ENCODE measurements at places on chromosomes 2 and 18. TPM values are rescaled to one million over a fixed set of nuclear protein-coding genes. Genes with fewer than 3 reads are reported as not detected.

RAB31 gene
- 21.5 TPM for total RNA-seq

SLC19A3 gene
- 1.2 TPM for total RNA-seq

FABP1 gene
- not detected for total RNA-seq

GALNT13 gene
- total RNA-seq: 4.1 TPM

MTHFD2 gene
- 6.7 TPM for total RNA-seq

PKP4 gene
- 54.5 TPM for total RNA-seq

ZRANB3 gene
- total RNA-seq: 2.6 TPM

KCNF1 gene
- 0.45 TPM for total RNA-seq

KATNAL2 gene
- total RNA-seq: 6.6 TPM

PRKRA gene
- total RNA-seq: 36.6 TPM

DUSP28 gene
- 12.4 TPM for total RNA-seq

FAM161A gene
- total RNA-seq: 1.7 TPM

LTBP1 gene
- total RNA-seq: 103 TPM

SIX2 gene
- 0.31 TPM for total RNA-seq

EVA1A gene
- 0.24 TPM for total RNA-seq

BUB1 gene
- total RNA-seq: 0.31 TPM

LBX2 gene
- 0.51 TPM for total RNA-seq

IL36A gene
- not detected for total RNA-seq

DCC gene
- total RNA-seq: not detected

NAT8 gene
- not detected for total RNA-seq

PIEZO2 gene
- total RNA-seq: 0.56 TPM

SERPINB13 gene
- total RNA-seq: not detected

CCDC142 gene
- total RNA-seq: 10.3 TPM

SFT2D3 gene
- 3.6 TPM for total RNA-seq

MC4R gene
- total RNA-seq: not detected

EFHD1 gene
- 8.4 TPM for total RNA-seq

TUBA4B gene
- total RNA-seq: not detected

ALKAL2 gene
- total RNA-seq: 0.20 TPM

ZSWIM2 gene
- total RNA-seq: not detected

REEP1 gene
- 25.3 TPM for total RNA-seq

C2orf72 gene
- not detected for total RNA-seq

NT5C1B gene
- total RNA-seq: not detected

STK17B gene
- total RNA-seq: 6.9 TPM

C2orf80 gene
- total RNA-seq: not detected

FOXI3 gene
- not detected for total RNA-seq

HOXD12 gene
- total RNA-seq: not detected

OBSL1 gene
- total RNA-seq: 263 TPM

RAB1A gene
- total RNA-seq: 157 TPM

PROKR1 gene
- total RNA-seq: not detected

PREPL gene
- 98.3 TPM for total RNA-seq

GPR35 gene
- 1.4 TPM for total RNA-seq

CFLAR gene
- 260 TPM for total RNA-seq

AGXT gene
- total RNA-seq: not detected

CAPN14 gene
- 0.11 TPM for total RNA-seq

MARCHF4 gene
- total RNA-seq: not detected

CDK5R2 gene
- not detected for total RNA-seq

TTC31 gene
- total RNA-seq: 11.9 TPM

SCN7A gene
- total RNA-seq: 28.5 TPM

CXCR1 gene
- 0.25 TPM for total RNA-seq
